Left cardiac atrium (tissue), 4 donors: ENCODE measurements at places on chromosomes 7 and 10.
A peak's percentile ranks its signal among the peaks of the same experiment; 100 is the strongest.

GRCh38 chr10:90998733-90999511 lies 78.0 kb upstream of the ANKRD1 start:
- no peak for DNase-seq

- no peak for DNase-seq
Observed at GRCh38 chr10:85490431-85490830, 876.2 kb downstream of the GRID1 start.

DNA sequence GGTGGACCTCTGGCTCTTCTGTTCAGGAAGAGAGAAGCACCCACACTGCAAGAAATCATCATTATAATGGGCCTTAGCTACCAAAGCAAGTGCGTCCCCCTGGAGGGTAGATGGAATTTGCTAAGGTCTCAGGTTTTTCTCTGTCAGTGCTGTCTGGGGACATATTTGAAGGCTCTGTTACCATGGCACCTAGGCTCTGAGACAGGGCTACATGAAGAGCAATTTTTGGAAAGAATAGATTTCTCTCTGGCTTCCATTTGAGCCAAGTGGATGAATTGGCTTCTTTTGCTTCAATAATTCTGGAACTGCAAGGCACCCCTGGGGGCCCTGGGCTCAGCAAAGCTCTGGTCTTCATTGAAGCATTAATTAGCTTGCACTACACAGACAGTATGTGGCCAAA lies 349.1 kb upstream of the GALNT17 start:
- no peak for DNase-seq

DNA sequence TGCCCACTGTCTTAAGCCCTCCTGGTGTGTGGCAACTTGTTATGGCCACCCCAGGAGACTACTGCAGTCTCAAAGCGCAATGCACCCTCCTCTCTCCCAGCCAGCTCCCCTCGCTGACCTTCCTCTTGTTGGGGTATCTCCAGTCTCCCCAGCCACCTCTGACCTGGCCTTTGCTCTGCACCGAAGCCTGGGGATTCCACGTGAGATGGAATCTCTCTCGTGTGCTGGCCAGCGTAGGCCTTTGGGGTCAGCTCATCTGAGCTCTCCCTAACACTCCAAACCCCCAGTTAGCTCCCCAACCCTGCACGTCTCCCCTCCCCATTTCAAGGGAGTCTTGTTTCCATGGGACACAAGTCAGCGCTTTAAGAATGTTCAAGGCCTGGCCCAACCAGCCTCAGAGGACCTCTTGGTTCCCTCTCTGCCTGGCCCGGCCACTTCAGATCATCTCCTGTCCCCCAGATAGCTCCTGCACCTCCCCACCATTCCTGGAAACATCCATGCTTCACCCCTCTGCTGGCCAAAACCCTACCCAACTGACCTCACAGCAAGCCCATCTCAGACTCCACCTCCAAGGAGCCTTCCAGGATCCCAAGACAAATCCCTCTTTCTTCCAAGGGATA lies 11.2 kb downstream of the ITPRIP start:
- DNase-seq: no peak

GRCh38 chr10:15784662-15785300 lies 65.1 kb upstream of the ITGA8 start:
- DNase-seq: no peak

- DNase-seq: no peak
Observed at GRCh38 chr7:41244246-41244645, 458.6 kb downstream of the INHBA start.

DNA sequence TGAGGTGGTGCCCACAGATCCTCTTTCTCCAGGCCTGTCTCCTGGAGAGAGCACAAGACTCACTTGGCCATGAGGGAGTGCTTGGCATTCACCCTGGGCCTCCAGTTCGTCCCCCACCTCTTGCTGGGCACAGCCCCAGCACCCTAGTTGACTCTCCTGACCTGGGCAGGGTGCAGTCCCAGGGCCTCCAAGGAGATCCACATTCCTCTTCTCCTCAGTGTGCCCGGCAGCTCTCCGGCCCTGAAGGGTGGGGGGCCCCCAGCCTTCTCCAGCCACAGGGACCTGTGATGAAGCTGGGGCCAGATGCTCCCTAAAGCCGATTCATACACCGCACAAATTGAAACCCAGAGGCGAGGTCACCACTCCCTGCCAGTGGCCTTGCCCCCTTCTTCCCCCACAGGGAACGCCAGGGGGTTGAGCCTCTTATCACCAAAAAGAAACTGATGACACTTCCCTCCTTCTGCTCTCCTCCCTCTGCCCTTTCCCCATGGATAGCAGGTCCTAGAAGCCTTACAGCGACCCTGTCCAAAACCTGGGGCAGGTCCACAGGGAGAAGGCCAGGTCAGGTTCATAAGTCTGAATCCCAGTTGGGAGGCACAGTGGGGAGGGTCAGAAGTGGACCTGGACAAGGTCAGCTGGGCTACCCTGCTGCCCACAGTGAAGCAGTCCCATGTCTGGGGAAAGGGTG lies 3.1 kb downstream of the EN2 start:
- DNase-seq: no peak

DNA sequence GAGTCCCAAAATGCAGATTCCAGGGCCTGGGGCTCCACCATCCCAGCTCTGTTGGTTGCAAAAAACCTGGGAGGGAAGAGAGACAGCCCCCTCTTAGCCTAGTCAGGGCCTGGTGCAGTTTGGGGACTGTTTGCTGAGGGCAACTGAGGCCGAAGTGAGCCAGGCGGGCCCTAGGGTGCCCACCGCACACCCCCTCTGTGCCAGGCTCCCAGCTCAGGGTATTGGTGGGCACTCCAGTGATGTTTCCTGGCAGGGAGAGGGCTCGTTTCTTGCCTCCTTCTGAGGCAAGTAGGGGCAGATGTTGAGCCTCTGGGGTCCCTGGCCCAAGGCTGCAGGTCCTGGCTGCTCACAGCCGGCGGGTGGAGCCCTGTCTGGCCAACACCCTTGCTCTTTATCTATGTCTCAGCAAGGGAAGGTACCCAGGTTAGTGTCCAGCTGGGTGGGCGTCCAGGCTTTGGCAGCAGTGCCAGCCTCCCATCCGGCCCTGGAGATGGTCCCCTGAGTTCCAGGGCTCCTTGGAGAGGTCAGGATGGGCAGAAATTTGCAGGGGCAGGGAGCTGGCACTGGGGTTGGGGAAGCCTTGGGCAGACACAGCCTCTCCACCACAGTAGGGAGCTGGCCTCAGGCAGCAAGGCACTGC lies 37.8 kb downstream of the KCTD7 start:
- no peak for DNase-seq

DNA sequence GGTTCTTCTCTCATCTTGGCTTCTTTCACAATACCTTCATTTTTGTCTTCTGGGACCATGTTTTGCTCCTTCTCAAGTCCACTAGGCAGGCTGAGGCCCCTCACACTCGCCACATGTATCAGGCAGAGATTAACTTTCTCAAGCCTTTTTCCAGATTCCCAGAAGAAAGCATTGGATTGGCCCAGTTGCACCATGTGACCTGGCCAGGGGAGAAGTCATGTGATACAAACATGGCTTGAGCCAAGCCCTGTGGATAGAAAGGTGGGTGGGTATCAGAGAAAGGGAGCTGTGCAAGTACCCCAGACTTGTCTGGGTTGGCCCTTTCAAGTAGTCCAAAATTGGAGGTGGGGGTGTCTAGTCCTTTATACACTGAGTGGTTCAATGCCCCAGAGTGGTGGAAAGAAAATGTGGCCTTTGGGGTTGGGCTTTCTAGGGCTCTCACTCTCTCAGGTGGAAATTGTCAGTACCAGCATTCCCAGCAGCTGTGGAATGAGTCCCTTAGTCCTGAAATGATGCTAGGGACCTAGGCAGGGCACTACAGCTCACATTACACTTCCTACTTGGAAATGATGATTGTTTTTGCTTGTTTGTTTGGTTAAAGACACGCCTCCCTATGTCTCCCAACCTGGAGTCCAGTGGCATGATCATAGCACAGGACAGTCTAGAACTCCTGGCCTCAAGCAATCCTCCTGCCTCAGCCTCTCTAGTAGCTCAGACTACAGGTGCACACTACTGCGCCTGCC lies 36.9 kb upstream of the C10orf67 start:
- no peak for DNase-seq

DNA sequence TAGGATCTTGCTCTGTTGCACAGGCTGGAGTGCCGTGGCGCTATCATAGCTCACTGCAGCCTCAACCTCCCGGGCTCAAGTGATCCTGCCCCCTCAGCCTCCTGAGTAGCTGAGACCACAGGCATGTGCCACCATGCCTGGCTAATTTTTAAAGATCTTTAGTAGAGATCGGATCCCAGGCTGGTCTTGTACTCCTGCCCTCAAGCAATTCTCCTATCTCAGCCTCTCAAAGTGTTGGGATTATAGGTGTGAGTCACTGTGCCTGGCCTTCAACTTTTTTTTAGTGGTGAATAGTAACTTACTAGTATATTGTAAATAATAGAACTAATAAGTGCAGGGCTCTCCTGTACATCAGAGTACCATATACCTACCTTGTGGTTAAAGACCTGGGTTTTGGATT lies 52.1 kb upstream of the LMTK2 start:
- no peak for DNase-seq

DNA sequence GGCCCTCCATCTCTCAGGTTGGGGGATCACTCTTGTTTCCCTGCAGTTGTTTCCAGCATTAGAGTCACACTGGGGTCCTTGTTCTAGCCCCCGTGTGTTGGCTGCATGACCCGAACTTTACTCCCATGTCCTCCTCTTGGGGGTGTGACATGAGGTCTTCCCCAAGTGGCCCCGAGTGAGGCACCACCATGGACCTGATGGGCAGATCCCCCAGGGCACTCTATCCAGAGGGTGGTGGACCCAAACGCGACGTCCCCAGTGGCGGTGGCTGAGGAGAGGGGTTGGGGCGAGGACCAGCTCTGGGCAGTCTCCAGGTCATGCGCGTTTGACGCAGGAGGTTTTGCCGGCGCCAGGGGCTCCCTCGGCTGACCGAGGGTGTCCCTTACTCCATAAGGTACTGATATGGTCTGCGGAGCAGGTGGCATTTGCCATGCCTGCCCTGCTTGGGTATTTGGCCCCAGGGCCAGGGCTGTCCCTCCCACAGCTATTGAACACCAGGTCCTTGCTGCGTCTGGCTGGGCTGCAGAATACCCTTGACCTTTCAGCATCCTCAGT lies 131.9 kb downstream of the LHPP start:
- DNase-seq: peak; percentile 7

GRCh38 chr10:77664008-77664407 lies 26.4 kb upstream of the KCNMA1 start:
- no peak for DNase-seq

GRCh38 chr10:95445837-95446486 lies 115.2 kb downstream of the SORBS1 start:
- peak; percentile 41 for DNase-seq

DNA sequence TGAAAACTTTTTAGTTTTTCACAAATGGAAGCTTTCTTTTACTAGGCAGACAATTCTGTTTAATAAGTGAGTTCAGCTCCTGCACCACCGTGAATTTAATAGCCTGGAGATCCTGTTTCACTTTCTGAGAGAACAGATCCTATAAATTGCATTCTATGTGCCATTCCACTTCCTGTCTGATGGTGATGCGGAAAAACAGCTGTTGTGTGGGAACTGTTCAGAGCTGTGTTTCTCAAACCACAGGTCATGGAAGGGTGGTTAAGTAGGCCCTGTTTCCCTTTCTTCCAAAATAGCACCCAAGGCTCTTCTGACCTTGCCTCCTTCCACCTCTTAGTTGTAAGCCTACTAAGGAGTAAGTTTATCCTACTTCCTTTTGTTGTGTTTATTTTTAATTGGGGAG lies 97.2 kb upstream of the DKK1 start:
- DNase-seq: no peak
